ENCODE measurements at places on chromosomes 6 and 20.
A peak's percentile ranks its signal among the peaks of the same experiment; 100 is the strongest.

DNA sequence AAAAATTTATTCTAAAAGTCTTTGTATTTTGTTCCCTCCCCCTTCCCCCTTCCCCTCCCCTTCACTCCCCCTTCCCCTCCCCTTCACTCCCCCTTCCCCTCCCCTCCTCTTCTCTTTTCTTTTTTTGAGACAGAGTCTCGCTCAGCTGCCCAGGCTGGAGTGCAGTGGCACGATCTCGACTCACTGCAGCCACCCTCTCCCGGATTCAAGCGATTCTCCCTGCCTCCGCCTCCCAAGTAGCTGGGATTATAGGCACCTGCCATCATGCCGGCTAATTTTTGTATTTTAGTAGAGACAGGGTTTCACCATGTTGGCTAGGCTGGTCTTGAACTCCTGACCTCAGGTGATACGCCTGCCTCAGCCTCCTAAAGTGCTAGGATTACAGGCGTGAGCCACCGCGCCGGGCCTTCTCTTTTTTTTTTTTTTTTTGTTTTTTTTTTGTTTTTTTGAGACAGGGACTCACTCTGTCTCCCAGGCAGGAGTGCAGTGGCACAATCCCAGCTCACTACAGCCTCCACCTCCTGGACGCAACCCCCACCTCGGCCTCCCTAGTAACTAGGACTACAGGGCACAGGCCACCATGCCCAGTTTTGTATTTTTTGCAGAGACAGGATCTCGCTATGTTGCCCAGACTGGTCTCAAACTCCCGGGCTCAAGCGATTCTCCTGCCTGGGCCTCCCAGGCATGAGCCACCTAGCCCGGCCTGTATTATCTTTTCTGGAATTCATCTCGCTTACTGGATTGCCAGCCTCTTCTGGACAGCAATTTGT is 1.1 kb upstream of the AFG1L start:
- DNase-seq, result no peak

- DNase-seq, result no peak
Measured at GRCh38 chr6:72132427-72132826, 246.1 kb downstream of the RIMS1 start.

- no peak for DNase-seq
Measured at GRCh38 chr20:20192366-20192765, 140.0 kb downstream of the CFAP61 start.

- no peak for DNase-seq
Measured at GRCh38 chr20:6814945-6815344, 47.5 kb downstream of the BMP2 start.

DNA sequence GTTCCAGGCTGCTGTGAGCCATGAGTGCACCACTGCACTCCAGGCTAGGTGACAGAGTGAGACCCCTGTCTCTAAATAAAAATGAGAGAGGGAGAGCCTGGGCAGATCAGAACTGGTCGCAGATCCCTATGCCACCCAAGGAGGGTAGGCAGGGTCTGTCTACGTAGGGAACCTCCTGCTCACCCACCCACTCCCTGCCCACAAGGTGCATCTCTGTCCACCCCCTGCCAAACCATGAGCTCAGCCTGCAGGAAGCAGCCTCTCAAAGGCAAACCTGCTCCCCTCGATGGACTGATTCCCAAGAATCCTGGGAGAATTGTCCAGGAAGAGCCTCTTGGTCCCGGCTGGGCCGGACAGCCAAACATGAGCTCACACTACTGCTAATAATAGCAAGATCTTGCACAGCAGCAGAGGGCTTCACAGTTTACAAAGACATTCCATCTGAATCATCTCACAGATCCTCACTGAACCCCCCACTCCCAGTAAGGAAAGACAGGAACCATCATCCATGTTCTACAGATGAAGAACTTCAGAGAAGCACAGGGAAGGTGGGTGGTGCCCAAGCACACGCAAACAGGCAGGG is 27.8 kb upstream of the TLDC2 start:
- no peak for DNase-seq

GRCh38 chr20:62953839-62954703 is 1.6 kb downstream of the SLC17A9 start:
- DNase-seq, result peak; percentile 80

DNA sequence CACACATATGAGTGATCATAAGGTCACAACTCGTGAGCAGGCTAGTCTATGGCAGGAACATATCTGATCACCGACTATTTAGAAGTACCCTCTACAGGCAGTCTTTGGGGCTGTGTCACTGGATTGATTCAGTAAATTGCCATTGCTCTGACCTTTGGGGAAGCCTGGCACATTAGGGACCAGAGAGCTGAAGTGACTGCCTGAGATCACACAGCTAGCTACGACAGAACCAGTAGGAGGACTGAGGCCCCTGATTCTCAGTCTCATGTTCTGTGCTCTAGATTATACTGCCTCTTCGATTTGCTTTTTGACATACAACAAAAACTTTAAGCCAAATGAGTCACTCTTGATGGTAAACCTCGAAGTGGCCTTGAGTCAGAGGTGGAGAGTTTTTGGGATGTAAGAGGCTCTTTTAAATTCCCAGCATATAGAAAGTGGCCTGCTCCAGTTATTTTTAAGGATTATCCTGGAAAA is 247.5 kb upstream of the SUPT3H start:
- DNase-seq, result no peak

DNA sequence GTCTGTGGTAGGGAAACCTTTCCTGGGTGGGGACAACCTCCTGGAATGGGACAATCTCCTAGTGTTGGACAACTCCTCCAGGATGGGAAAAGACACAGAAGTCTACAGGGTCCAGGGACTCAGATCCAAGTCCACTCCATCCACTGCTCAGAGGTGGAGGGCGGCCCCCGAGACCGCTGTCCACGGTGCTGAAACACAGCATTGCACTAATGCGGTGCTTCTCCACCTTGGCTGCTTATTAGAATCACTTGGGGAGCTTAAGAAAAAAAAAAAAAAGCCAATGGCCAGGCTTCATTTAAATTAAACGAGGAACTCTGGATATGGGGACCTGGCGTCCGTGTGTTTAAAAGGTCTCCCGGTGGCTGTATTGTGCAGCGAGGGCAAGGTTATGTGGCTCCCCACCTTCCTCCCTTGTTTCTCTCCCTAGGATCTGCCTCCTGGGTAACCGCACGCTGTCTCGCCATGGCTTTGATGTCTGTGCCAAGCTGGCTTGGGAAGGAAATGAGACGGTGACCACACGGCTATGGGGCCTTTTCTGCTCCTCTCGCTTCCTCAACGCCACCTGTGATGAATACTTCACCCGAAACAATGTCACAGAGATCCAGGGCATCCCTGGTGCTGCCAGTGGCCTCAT is 12.0 kb downstream of the SLC12A5 start:
- DNase-seq, result peak; percentile 69

- DNase-seq, result no peak
Measured at GRCh38 chr20:35991142-35991771, 22.9 kb downstream of the CNBD2 start.

DNA sequence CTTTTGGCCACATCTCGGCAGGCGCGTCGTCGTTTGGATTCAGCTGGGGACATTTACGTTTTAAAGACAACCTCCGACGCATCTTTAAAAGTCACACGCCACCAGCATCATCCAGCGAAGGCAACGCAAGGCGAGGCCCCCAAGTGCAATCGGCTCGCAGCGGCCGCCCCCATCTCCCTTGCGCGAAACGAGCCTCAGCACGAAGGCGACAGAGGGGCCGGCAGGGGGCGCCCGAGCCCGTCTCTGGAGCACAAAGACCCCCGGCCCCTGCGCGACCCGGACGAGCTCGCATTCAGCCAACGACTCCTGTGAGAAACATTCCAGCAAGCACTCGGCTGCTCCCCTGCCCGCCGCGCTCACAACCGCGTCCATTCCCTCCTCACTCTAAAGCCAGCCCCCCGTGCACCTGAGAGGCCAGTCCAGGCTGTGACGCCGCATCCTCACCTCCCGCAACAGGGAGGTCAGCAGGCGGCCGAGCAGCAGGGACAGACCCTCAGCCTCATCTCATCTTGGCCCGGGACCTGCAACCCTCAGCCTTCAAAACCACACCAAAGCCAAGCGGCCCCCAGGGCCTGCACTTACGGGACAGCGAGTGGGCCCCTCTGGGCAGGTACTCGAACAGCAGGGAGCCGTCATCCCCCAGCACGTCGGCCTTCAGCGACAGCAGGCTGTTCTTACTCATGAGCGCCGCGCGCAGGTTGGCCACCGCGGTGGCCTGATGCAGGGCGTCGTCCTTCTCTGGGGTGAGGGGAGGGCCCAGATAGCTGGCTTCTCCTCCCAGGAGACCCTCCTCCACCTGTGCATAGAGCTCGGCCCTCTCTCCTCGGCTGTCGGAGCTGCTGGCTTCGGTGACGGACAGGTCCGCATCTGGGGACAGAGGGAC is 35.8 kb downstream of the SLC2A4RG start:
- DNase-seq, result no peak

- DNase-seq, result no peak
Measured at GRCh38 chr6:69279805-69280204, 517.0 kb downstream of the LMBRD1 start.

Data from activated CD8-positive, alpha-beta memory T cell treated with anti-CD3 and anti-CD28 coated beads for 24 hours (primary cell).